NCI-H1092 treated with DMSO at 0.1 percent for 48 hours (cell line): ENCODE measurements at places on chromosomes 13 and 19.
A peak's percentile ranks its signal among the peaks of the same experiment; 100 is the strongest.

DNA sequence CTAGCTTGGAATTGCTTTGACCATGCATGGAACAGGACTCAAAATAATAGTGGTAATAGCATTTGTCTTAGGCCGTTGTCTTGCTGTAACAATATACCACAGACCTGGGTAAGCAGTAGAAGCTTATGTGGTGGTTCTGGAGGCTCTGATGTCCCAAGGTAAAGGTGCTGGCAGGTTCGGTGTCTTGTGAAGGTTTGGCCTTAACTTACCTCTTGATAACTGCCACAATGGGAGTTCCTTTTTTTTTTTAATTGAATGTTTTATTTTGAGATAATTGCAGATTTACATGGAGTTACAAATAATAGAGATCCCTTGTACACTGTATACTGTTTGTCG, 5.8 kb downstream of the RPL21 start:
- DNase-seq: no peak

DNA sequence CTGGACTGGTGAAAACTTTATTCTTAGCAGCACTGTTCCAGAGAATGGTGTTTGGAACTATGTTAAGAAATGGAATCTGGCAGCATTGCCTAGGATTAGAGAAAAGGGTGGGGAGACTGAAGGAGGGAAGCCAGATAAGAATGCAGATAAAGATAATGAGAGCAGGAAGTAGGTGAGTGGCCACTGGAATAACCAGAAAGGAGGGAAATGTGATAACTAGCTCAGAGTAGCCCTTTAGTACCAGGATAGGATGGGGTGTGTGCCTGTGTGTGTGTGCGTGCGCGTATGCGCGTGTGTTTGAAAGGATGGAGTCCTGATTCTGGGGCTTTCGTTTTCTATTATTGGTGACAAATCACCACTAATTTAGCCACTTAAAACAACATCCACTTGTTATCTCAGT, 33.4 kb upstream of the FRY start:
- DNase-seq: no peak

DNA sequence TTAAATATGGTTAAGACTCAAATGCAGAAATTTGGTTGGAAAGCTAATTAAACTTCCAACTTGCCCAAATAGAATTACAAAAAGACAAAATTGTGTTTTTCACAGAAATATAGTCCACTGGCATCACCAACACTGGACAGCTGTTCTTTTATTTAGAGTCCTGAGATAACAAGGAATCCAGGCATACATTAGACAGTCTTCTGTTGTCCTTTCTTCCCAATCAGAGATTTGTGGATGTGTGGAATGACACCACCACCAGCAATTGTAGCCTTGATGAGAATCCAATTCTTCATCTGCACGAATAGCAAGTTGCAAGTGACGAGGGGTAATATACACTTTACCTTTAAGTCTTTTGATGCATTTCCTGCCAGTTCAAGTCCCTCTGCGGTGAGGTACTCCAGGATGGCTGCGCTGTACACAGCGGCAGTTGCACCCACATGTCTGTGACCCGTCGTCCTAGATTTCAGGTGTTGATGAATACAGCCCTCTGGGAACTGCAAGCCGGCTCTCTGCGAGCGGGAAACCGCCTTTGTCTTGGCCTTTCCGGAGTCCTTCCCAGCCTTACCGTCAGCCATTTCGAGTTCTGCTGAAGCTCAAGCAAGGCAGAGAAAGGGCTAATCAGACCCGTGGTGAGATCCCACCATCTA, 14.7 kb downstream of the UBAC2 start:
- no peak for DNase-seq

GRCh38 chr13:32315238-32316027, at the start of the genes BRCA2 and ZAR1L:
BRCA2 (plus strand) TSS chr13:32315508; CDS start chr13:32316461, 953 bp downstream.
ZAR1L (minus strand) TSS chr13:32315363; CDS start chr13:32311925, 3,438 bp downstream.
- DNase-seq: peak; percentile 78

DNA sequence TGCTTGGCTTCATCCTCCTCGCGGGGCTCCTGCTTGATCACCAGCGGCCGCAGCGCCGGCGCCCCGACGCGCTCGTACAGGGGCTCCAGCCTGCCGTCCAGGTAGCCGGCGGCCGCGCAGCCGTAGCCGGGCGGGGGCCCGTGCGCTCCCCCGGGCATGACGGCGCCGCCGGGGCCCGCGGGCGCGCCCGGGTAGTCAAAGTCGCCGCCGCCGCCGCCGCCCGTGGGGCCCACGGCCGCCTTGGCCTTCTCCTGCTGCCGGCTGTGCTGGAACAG, 497 bp downstream of the CEBPA start:
- no peak for DNase-seq

- no peak for DNase-seq
Observed at GRCh38 chr19:29727906-29728305, 12.8 kb upstream of the C19orf12 start.

DNA sequence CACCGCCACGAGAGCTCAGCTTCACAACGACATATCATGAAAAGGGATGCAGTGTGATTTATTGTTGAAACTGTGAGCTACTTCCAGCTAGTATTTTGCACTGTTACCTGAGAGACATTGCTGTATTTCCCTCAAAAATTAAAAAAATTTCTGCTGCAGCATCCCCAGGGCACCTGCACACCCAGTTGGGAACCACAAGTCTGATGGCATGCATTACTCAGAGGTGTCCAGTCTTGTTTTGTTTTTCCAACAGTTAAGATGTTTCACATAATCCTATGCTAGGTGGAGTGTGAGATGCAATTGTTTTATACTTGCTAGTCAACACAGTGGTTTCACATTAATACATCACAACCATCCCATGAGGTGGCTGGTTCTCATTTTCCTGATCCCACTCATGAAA, 285.2 kb downstream of the SHISA2 start:
- DNase-seq: no peak

DNA sequence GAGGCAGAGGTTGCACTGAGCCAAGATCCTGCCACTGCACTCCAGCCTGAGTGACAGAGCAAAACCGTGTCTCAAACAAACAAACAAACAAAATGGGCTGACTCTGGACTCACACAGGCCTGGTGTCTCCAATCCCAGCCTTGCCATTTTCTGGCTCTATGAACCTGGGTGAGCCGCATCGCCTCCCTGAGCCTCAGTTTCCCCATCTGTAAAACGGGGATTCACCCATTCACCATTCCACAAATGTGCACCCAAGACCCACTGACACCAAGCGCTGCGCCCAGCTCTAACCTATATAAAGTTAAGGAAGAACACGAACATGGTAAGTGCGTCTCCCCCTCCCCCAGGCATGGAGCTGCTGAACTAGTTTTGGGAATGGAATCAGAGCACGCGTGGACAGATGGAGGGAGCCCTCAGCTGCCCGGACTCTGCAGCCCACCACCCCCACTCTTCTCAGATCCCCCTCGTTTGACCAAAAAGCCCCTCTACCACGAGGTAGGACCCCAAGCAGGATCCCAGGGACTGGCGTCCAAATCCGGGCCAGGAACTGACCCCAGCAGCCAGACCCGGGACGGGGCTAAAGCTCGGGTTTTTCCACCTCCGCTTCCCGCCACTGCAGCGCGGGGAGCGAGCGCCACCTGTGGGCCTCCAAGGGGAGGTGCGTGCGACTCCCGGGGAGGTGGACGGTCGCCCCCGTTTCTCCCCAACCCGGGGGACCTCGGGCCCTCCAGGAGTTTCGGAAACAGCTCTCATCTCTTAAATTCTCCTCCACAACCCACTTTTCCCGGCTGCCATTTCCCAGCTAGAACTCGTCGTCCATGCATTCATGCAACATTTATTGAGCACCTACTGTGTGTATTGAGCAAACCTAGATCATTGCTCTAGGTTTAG, 33.0 kb upstream of the ADGRE5 start:
- peak; percentile 12 for DNase-seq

GRCh38 chr19:17340302-17340870, 3.0 kb downstream of the GTPBP3 start:
- no peak for DNase-seq

DNA sequence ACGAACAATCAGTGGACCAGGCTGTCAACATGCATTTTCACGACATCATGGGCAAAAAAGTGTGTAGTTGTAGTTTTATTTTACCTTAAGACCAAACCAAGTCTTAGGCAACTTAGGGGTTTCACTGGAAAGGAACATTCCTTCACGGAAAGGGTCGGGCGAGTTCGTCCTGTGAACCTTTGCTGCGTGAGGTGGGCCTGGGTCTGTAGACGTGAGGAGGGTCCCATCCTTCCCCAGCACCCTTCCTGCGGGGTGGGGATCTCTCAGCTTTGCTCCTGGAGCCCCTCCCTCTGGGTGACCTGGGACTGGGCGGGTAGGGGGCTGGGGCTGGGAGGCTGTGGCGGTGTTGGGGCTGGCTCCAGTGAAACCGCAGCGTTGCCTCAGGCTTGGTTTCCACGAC, 12.3 kb upstream of the RPS15 start:
- no peak for DNase-seq

DNA sequence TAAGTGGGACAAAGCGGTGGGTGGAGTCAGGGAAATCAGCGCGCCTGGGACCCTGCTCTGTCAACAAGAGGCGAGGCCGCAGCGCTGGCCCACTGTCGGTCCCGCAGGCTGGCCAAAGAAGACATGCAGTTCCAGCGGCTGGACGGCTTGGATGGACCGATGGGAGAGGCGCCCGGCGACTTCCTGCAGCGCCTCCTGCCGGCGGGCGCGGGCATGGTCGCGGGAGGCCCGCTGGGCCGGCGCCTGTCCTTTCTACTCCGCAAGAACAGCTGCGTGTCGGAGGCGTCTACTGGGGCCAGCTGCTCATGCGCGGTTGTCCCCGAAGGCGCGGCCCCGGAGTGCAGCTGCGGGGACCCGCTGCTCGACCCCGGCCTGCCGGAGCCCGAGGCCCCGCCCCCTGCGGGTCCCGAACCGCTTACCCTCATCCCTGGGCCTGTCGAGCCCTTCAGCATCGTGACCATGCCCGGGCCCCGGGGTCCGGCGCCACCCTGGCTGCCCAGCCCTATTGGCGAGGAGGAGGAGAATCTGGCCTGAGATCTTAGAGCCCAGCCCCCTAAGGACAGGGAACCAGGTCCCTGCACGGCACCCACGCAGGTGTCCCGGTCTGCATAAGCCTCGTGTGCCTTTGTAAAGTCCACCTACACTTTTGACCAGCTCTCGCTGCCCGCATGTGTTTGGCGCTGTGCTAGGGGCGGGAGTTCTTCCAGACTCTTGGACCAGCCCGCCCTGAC, 6.1 kb downstream of the BEST2 start:
- DNase-seq: peak; percentile 69

DNA sequence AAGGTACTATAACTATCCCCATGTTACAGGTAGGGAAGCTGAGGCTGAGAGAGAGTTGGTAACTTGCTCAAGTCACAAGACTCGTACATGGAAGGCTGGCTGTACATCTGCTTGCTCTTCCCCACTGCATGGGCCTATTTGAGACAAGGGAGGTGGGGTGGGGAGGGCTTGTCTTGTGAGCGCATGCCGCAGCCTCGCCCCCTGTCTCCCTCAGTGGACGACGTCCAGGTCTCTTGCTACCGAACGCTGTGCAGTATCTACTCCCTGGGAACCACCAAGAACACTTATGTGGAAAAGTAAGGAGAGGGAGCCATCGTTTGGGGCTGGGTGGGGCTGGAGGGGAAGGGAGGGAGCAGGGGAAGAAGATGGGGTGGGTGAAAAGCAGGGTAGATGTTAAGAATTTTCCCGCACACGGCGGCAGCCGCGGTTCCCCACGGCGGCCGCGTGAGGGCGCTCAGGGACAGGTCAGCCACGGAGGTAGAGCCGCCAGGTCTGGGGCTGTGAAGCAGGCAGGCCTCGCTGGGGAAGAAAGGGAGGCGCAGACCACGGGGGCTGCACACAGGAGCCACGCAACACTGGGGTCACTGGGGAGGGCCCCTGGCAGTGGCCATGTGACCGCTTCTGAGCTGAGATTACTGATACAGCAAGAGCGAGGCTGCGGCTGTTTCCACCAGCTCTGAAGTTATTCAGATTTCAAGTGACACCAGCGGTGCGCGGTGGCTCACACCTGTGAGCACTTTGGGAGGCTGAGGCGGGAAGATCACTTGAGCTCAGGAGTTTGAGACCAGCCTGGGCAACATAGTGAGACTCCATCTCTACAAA, 81.5 kb downstream of the RYR1 start:
- DNase-seq: peak; percentile 38

DNA sequence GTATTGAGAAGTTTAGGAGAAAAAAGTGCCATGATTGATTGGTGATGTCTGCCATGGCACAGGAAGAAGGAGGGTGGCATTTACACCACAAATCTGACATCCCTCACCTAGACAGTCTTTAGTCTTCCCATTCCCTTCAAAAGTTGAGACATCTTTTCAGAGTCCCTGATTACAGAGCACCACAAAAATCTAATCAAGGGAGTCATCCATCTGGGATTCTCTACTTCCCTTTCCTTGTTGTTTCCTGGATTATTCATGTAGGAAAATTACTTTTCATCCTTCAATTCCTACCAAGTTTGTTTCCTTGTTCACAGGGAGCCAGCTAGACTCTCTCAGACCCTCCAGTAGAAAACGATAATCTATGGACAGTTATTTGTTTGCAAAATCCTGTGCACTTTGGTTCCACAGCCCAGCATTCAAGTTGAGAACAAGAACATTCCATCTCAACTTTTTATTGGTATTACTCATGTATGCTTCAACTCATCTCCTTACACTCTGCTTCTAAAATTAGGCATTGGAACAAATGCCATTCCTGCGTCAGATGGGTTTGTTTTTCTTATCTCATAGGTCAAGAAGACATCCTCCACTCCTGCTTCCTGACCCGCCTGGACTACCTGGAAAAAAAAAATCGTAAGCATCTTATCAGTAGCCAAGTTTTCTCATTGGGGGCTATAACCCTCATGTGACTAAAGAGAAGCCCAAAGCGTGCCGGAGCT, 259.9 kb downstream of the FOXO1 start:
- no peak for DNase-seq

GRCh38 chr19:39401549-39402345, 4.9 kb upstream of the ZFP36 start:
- DNase-seq: no peak
